ENCODE measurements at places on chromosomes 1 and 21.

DNA sequence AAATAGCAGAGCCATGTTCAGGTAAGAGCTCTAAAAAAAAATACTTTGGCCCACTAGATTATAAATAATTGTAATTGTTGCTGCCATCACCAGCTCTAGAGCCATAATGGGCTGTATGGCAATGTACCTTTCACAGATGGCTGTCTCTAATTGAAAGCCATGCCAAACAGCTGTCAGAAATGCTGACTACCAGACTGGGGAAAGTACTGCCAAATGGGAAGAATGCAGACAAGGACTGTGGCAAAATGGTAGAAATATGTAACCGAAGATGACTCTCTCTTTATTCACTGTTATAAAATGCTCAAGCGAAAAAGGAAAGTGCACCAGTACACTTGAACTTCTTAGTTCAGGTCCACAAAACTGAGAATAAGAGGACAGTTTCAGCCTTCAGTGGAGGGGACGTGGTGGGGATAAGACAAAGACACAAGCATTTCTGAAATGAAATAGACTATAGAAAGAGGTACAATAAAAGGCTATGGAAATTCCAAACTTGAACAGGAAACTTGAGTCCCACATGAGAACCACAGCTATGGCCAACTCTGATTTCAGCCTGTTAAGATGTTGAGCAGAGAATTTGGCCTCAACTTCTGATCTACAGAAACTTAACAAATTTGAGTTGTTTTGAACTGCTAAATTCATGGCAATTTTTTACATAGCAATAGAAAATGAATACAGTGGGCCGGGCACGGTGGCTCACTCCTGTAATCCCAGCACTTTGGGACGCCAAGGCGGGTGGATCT is 46.5 kb upstream of the LPGAT1 start:
- no peak for DNase-seq

- DNase-seq, result no peak
Measured at GRCh38 chr1:201267481-201268229, 15.7 kb upstream of the PKP1 start.

DNA sequence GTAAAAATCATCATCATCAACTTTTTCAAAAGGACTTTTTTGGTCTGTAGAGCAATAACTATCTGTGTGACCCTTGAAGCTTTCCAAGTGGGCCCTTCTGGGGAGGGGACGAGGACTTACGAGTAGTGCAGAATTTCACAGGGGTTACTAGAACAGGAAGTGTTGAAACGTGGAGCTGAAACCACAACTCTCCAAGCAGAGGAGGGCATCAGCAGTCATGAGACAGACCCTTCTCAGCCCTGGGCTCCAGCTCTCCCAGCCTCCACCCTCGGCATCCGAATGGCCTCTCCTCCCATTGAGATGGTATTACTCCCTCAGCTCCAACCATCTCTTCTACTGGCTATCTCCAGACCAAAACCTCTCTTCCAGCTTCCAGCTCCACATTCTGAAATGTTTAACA is 3.6 kb downstream of the FAM89A start:
- DNase-seq, result no peak

- DNase-seq, result no peak
Measured at GRCh38 chr21:26443291-26443690, 129.8 kb downstream of the CYYR1 start.

DNA sequence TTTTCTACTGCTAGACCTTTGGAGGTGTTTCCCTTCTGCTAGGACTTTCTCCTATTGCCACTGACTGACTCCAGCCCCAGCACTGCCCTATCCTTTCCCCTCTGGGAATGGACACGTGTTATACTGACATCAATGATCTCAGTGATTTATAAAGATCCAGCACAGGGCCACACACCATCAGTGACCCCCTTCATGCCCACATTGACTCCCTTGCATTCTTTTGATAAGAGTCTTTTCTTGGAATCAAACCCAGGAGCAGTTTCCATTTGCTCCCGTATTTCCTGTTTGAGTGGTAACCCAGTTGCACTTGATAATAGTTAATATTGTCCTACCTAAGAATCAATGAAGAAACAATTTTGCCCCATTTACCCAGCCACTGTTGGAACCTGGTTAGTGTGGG is 501.0 kb upstream of the USP24 start:
- no peak for DNase-seq

- DNase-seq, result no peak
Measured at GRCh38 chr1:16012590-16013219, 5.1 kb downstream of the HSPB7 start.

DNA sequence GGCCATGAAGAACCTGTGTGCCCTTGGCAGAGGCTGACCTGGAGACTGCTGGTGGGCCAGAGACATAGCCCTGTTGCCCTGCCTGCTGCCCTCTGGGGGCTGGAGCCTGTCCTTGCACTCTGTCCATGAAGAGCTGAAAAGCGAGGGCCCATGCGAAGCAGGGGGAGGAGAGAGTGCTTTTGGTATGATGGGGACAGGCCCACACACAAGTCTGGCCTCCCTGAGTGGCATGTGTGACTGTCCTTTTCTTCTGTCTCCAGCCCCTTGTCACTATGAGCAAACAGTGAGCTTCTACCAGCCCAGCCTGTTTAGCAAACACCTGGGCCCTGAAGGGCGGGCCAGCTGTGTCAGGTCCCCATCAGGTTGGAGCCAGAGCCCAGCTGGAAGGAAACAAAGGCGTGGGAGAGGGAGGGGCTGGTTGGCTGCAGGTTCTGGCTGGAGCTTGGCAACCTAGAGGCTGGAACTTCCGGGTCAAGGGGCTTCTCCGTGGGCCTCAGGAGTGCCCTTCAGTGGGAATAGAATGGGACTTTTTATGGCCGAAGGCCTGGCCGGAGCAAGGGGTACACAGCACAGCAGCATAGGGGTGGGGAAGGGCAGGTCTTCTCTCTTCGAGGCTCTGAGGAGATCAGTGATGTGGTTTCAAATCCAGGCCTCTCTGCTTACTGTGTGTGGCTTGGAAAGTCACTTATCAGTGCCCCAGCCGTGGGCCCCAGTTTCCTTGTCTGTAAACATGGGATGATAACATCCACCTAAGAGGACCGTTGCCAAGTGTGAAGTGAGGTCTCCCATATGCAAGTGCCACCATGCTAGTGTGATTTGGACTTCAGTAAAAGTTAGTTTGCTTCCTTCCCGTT is 14.3 kb downstream of the QSOX1 start:
- DNase-seq, result peak; percentile 54

GRCh38 chr1:81221564-81221963 is 579.2 kb upstream of the ADGRL2 start:
- DNase-seq, result no peak

- DNase-seq, result no peak
Measured at GRCh38 chr21:31892686-31893085, 19.9 kb downstream of the HUNK start.

DNA sequence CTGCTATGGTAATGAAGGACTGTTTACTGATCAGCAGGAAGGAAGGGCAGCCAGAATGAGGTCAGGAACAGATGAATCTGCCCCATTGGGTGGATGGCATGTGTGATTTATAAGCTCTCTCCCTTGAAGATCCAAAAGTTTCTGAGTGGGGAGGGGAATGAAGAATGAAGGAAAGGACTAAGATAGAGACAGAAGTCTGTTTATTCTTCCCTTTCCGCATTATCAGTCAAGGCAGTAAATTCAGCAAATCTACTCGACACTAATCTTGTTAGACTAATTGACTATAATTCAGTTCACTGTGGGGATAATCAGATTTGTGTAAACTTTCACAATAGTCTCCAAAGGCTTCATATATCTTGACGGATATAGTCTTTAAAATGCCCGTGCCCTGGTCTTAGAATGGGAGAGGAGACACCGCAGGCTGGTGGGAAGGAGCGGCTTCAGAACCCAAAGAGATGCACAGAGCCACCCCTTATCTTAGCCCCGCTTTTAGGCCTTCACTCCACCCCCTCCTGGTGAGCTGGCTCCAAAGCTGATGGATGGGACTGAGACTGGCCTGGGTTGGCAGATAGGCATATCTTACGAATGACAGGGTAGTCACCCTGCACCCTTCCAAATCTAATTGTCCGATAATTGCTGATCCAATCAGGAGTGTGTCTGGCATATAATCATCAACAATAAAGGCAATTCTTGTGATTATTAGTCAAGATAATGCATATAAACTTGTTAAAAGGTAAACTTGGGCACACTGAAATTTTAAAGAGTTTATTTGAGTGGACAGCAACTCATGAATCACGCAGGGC is 76.0 kb upstream of the PPM1J start:
- no peak for DNase-seq

DNA sequence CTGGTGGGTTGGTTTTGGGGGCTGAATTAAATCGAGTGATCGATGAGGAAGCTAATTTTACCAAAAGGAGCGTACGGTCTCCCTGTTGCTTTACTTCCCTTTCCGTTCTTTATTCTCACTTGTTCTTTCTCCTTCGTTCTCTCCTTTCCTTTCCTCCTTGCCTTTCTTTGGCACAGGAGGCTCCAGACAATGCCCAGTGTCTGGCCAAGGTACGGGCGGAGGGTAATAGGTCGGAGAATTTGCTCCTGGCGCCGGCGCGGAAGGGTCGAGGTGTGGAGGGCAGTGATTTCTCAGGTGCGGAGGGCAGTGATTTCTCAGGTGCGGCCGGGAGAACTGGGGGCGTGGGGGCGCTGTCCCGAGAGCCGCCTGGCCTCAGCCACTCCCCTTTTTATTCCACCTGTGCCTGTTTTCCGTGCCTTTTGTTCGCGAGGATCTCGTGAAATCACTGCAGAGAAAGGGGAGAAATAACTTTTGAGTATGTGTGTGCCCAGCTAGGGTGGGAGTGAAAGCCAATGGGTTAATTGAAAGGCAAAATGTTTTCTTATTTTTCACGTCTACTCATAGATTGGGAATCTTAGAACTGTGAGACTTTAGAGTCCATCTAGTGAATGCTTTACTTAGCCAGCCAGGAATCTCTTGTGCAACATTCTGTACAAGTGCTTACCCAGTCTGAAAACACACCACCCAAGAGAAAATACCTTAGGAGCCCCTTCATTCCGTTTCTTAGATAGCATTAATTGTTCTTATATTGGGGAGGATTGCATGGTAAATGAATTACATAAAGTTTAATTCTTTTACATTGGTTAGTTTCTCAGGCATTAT is 1.3 kb downstream of the FNBP1L start:
- peak; percentile 28 for DNase-seq

DNA sequence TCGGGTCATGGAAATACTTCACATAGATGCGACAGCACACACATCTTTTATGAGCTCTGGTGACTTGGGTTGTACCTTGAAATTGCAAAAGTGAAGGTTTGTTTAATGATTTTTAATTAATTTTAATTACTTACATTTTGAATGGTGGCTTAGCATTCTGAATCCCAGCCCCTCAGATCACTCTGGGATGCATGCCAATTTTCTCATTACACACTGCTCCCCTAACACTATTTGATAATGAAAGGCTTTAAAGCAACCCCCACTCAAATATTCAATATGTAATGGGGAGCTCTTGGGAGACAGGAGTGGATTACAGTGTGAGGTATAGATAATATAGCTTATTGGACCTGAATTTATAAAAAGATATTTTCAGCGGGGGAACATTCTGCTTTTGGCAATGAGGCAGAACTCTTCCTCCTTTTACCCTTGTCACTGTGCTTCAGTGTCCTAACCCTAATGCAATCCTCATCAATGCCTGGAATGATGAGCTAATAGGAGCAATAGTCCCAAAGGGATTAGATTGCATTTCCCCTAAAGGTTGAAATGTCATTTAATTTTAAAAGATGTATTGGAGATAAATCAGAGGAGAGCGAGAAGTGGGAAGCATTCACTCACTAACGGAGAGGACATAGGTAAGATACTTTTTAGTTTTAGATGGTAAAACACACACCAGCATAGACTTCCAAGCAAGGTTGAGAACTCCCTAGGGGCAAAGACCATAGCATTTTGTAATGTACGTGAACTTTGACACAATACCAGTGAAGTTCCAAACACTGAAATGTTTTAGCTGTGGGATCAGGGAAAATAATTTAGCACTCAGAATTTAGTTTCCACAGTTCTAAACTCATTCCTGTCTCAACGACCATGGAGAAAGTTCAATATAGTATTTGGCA is 384.1 kb upstream of the PLXNA2 start:
- DNase-seq, result no peak

DNA sequence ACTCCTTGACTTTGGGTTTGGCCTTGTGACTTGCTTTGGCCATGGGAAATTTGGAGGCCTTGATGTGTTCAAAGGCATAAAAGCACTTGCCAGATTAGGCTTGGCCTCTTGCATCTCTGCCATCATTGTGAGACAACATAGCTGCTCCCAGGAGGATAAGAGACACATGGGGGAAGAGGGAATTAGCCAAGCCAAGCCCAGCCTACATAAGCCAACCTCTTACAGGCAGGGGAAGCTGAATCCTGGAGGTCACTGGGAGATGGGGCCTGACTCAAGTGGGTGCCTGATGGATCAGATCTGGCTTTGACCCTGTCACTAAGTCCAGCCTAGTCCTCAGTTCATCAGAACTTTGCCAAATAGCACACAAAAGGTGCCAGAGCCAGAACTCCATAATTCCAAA is 37.6 kb upstream of the HMGB4 start:
- DNase-seq, result no peak

DNA sequence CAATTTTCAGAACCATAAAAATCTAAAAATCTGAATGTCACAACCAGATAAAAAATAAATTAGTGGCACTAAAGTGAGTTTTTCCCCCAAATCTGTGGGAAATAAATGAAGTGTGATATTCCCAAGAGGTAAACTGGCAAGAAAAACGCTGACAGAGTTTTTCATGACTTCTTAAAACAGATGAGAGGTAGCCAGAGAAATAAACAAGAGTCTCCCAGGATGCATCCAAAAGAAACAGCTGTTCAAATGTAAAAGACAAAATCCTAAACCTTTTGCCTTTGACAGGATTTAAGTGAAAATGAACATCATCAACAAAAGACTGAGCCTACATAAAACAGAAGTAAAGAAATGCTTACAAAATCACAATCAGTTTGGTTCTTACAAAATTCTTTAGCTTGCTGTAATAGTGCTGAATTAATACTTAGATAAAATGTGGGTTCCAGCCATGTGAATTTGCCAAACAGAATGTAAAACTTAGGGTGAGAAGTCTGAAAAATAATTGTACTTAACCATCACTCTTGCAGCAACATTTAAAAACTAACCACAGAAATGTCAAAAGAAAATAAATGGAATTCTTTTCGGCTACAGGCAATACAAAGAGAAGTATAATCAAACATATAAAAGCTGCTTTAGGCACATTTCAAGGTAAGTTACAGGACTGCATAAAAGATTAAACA is 133.6 kb downstream of the EIF4G3 start:
- DNase-seq, result no peak

GRCh38 chr21:44710294-44710665 is 1.1 kb downstream of the TSPEAR start:
- no peak for DNase-seq

DNA sequence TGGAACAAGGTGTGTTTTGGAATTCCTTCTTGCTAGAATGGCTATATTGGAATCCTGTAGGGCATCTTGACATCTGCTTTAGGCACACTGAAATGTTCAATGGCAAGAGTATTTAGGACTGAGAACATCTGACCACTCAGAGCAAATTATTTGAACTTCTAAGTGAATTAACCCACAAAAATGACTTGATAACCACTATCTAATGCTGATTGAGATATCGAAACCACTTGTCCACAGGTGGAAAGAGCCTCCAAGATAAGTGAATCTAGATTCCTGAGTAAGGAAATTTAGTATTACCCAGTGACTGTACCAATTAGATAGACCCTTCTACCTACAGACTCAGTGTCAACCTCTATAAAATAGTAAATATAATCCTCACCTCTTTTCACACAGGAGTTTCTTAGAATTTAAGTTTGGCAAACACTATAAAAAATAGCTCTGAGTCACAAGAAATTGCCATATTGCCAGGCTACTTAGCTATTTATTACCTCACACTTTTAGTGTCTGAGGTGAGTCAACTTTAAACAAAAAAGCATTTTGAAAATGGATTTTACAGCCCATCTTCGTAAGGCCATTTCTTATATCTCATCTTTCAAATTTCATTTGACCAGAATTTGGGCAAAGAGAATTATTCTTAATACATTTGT is 421.8 kb downstream of the PTBP2 start:
- no peak for DNase-seq

GRCh38 chr1:196323869-196324268 is 284.4 kb downstream of the KCNT2 start:
- DNase-seq, result no peak
